Astrocyte of the cerebellum (primary cell): ENCODE measurements at places on chromosomes 1 and 21.

- DNase-seq, result no peak
Observed at GRCh38 chr1:21239221-21239620, 51.0 kb downstream of the ECE1 start.

GRCh38 chr1:25922971-25923552 is 16.8 kb upstream of the STMN1 start:
- no peak for DNase-seq

GRCh38 chr21:45539796-45540600 is 2.2 kb downstream of the SLC19A1 start:
- DNase-seq, result no peak

DNA sequence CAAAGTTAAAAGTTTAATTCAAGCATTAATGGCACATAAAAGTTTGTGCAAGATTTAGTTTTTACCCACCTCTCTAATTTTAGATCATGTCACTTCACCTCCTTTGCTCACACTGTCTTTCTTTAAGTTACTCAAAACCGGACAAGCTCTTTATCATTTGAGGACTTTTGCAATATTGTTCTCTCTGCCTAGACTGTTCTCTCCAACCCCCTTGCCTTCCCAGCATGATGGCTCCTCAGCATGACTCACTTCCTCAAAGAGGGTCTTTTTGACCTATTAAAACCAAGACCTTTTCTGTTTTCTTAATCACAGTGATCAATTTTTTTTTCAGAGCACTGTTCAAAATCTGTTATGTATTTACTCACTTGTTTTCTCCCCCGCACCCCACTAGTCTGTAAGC is 61.3 kb downstream of the XKR8 start:
- no peak for DNase-seq

DNA sequence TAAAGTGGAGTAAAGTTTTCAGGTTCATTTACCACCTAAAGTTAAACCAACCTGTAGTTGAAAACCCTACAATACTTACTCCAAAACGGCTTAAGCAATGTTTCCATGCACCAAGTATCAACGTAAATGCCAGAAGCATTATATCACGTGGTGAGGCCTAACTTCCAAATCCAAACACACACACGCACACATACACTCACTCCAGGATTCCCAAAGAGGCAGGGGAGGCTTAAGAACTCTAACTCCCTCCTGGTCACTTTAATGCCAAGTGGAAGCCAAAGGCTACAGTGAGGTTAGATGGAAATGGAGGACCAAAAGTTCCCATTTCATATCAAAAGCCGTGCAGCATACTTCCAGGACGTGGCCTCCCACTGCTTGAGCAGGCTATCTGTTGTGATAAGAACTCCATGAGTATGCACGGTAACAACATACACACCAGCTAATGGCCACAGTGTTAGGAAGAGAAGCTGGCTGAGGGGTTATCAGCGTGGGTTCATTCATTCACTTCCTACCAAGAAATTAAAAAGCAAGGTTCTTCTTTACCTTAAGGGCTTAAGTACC is 224.1 kb downstream of the SLC45A1 start:
- DNase-seq, result no peak

DNA sequence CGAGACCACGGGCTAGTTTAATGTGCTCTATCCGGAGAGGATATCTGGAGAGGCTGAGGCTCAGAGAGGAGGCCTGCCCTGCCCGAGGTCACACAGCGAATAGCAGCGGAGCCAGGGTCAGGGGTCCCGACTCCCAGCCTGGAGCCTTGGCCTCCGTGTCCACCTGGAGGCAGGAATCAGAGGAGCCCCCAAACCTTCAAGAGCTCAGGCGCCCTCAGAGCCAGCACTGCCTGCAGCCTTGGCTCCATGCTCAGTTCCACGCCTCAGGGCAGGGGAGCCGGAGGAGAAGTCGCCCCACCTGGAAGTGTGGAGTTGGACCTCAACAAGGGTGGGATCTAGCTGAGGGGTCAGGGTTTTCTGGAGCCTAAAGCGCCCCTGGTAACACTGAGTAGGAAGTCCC is 2.0 kb upstream of the ASCL5 start:
- DNase-seq, result no peak

GRCh38 chr1:227794817-227795192 is 20.7 kb upstream of the PRSS38 start:
- DNase-seq, result no peak

DNA sequence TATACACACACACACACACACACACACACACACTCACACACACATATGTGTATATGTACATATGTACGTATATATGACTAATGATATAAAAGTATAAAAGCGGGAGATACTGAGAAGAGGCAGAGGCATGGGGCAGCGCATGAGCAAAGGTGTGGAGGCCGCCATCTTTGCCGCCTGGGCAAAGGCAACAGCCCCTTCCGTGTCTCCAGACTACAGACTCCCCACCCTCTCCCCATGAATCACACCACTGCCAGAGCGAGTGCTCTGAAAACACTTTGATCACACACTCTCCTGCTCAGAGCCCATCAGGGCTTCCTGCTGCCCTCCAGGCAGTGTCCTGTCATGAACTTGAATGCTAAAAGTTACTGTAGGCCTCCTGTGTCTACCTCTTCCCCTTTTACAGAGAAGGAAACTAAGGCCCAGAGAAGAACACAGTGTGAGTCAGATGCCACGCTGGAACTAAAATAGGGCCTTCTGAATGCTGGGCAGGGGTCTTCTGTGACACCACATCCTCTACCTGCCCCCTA is 54.7 kb upstream of the SSBP3 start:
- DNase-seq, result no peak

DNA sequence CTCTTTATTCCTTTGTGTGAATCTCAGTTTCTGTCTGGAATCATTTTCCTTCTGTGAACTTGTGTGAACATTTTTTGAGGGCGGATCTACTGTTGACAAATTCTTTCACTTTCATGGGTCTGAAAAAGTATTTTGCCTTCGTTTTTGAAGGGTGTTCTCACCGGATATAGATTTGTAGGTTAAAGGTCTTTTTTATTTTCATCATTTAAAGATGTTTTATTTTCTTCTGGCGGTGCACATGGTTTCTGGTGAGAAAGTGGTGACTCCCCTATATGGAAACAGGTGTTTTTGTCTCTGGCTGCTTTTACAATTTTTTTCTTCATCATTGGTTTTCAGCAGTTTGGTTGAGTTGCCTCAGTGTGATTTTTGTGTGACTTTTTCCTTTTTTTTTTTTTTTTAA is 94.9 kb downstream of the DYRK1A start:
- DNase-seq, result no peak
